ENCODE measurements at places on chromosomes 1 and 21. TPM values are rescaled to one million over a fixed set of nuclear protein-coding genes. Genes with fewer than 3 reads are reported as not detected.

The NCF2 gene
- 49.6 TPM for polyA plus RNA-seq

The FAM43B gene
- 0.21 TPM for polyA plus RNA-seq

The SNX7 gene
- polyA plus RNA-seq, result 9.5 TPM

The KCNK2 gene
- polyA plus RNA-seq, result 0.08 TPM

The NES gene
- polyA plus RNA-seq, result 17.6 TPM

The OR2L8 gene
- not detected for polyA plus RNA-seq

The ASPM gene
- 0.47 TPM for polyA plus RNA-seq

The SYTL1 gene
- 41.6 TPM for polyA plus RNA-seq

The RGS8 gene
- 0.02 TPM for polyA plus RNA-seq

The VAV3 gene
- polyA plus RNA-seq, result 8.0 TPM

The DNALI1 gene
- polyA plus RNA-seq, result 31.2 TPM

The SLC2A5 gene
- polyA plus RNA-seq, result 0.16 TPM

Measured in lung (tissue), 17 donors.